Right ventricle myocardium superior (tissue), 1 donor: ENCODE measurements at places on chromosomes 5 and 9. TPM values are rescaled to one million over a fixed set of nuclear protein-coding genes. Genes with fewer than 3 reads are reported as not detected.

Gene IL5
- total RNA-seq: not detected

Gene PCDHAC1
- total RNA-seq: 0.13 TPM

Gene TSSK1B
- total RNA-seq: not detected

Gene CRHBP
- 0.27 TPM for total RNA-seq

Gene KIAA1191
- 70.8 TPM for total RNA-seq

Gene MAMDC4
- 13.2 TPM for total RNA-seq

Gene C9orf153
- 0.22 TPM for total RNA-seq

Gene TXNDC8
- total RNA-seq: not detected

Gene TLX3
- total RNA-seq: not detected

Gene PCDHGA5
- total RNA-seq: 6.6 TPM

Gene MTAP
- total RNA-seq: 21.2 TPM

Gene BHMT2
- total RNA-seq: 10.0 TPM

Gene SGCD
- 81.5 TPM for total RNA-seq

Gene PTGS1
- 4.0 TPM for total RNA-seq

Gene OTP
- total RNA-seq: not detected
